ENCODE measurements at places on chromosomes 16 and 17.

- no peak for DNase-seq
Observed at GRCh38 chr17:47732399-47733046, 513 bp upstream of the TBX21 start.

- no peak for DNase-seq
Observed at GRCh38 chr17:43983196-43983514, 21.3 kb upstream of the NAGS start.

GRCh38 chr16:75256059-75256571 lies 4.7 kb upstream of the BCAR1 start:
- DNase-seq = peak; percentile 68

- no peak for DNase-seq
Observed at GRCh38 chr17:16037636-16038035, 38.0 kb downstream of the TTC19 start.

DNA sequence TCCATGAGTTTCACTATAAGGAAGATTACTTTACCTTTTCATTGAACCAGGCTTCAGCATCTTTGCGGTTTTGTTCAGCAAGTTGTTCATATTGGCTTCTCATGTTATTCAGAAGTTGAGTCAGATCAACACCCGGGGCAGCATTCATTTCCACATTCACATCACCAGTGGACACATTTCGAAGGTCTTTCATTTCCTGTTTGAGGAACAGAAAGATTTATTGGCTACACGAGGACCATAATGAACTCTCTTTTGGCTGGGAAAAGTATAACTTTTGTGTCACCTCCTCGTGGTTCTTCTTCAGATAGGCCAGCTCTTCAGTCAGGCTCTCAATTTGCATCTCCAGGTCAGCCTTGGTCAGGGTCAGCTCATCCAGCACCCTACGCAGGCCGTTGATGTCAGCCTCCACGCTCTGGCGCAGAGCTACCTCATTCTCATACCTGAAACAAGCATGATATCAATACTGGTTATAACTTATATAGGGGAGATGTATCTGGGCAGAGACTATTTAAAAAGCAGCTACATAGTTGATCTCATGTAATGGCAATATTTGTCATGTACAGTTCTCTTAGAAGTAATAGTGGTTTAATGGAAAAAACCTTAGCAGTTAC lies 2.1 kb downstream of the KRT10 start:
- DNase-seq = no peak

- DNase-seq = no peak
Observed at GRCh38 chr17:81364278-81365147, 30.7 kb upstream of the BAHCC1 start.

DNA sequence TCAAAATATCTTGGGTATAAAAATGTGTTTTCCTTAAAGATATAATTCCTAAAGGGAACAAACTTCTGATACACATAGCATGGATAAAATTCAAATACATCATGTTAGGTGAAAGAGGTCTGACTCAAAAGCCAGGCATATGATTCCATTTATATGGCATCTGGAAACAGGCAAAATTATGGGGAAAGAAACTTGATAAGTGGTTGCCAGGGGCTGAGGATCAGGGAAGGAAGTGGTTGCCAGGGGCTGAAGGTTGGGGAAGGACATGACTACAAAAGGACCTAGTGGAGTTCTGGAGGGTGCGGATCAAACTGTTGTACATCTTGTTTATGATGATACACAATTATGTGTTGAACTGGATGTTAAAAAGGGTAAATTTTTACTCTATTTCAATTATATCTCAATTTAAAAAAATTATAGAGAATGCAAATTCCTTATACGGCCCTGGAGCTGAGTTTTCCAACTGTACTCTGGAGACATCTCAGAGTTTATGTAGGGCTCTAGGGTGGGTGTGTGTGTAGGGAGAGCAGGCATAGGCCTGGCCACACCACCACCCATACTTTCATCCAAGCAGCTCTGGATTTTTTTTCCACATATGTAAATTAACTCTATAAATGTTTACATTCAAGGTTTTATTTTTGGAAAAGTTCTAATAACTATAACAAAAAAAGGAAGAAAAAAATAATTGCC lies 55.0 kb downstream of the AMFR start:
- no peak for DNase-seq

- no peak for DNase-seq
Observed at GRCh38 chr16:75558846-75559401, 2.9 kb upstream of the TMEM231 start.

DNA sequence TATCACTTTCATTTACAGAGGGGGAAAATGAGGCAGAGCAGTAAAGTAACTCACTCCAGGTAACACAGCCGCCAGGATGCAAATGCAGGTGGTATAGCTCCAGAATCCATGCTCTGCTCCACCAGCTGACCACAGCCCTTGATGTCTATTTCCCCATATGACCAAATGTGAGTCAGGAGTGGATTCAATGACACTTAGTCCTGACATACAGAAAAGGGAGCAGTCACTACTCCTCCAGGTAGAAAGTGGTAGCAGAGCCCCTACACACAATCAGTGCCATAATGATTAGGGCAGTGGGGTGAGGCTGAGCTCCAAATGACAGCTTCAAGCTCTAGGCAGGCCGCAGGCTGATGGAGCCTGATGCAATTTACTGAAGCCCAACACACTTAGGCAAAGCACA lies 43.3 kb upstream of the GFOD2 start:
- DNase-seq = no peak

DNA sequence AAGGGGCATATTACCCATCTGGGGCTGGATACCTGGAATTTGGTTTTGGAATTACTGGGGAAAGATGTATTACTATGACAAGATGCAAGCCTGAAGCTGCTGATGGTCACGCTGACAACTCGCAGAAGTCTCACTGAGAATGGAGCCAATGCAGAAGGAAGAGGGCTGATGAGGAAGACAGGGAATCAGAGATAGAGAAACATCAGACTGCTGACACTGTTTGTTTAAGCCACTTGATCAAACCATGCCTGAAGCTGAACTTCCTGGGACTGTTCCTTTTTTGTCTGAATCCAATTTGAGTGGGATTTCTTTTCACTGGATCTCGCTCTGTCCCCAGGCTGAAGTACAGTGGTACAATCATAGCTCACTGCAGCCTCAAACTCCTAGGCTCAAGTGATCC lies 133.9 kb downstream of the GAS7 start:
- no peak for DNase-seq

GRCh38 chr17:73524941-73525679 lies 119.1 kb downstream of the SDK2 start:
- DNase-seq = no peak

DNA sequence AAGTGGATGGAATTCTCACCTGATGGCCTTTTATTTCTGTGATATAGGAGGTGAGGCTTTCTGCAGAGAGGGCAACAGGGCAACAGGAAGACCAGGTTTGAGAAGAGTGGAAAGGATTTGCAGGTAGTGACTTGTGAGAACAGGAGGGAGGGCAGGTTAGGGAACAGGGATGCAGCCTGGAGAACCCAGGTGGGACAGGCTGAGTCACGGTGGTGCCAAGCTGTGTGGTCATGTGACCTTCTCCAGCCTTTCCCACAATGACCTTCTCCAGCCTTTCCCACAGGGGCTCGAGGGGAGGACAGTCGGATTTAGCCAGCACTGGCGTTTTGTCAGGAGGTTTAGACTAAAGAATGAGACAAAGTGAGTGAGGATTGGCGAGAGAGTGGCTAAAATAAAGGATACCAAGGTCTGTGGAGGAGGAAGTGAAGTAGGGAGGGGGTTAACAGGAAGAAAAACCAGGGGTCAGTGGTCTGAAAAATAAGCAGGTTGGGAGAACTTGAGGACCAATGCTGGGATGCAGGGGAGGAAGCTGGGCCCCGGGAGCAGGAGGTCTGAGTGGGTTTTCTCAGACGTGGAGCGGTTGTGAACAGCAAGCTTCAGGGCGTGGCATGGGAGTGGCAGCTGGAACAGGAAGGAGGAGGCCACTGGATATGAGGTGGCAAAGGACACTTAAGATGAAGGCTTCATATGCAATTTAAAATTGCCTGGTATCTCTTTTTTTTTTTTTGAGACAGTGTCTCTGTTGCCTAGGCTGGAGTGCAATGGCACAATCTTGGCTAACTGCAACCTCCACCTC lies 37.7 kb downstream of the DNAH2 start:
- DNase-seq = no peak

GRCh38 chr16:25010542-25010941 lies 4.6 kb downstream of the ARHGAP17 start:
- DNase-seq = no peak

DNA sequence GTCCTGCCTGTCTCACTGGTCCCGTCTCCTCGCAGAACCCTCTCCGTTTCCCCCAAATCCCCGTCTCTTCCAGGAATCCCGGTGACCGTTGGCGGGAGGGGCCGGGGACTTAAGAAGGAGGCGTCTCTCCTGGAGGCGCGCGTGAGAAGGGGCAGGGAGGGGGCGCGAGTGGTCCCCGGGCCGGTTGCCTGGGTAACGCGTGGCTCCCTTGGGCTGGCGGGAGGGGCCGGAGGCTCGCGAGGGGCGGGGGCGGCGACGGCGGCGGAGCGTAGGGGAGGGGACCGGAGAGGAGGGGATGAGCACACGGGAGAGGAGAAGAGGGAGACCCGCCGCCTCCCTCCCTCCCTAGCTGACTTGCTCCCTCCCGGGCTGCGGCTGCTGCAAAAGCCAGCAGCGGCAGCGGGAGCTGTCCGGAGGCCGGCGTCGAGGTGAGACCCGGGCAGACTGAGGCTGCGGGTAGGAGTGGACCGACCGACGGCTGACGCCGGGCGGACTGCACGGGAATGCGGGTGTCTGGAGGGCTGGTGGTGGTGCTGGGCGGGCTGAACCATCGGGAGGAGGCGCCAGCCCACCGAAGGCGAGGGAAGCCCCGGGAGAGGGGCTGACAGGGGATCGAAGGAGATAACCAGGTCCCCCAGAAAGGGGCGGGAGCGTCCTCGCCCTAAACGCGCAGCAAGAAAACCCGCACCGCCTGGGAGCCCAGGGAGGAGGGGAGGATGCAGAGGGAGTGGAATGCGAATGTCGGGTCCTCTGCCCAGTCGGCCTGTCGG lies at the start of gene PRRT2:
Gene PRRT2 (plus strand): TSS at position 298 of the 770 bp plus-strand sequence. CDS start 862 bp downstream, outside the sequence.
- DNase-seq = peak; percentile 93

DNA sequence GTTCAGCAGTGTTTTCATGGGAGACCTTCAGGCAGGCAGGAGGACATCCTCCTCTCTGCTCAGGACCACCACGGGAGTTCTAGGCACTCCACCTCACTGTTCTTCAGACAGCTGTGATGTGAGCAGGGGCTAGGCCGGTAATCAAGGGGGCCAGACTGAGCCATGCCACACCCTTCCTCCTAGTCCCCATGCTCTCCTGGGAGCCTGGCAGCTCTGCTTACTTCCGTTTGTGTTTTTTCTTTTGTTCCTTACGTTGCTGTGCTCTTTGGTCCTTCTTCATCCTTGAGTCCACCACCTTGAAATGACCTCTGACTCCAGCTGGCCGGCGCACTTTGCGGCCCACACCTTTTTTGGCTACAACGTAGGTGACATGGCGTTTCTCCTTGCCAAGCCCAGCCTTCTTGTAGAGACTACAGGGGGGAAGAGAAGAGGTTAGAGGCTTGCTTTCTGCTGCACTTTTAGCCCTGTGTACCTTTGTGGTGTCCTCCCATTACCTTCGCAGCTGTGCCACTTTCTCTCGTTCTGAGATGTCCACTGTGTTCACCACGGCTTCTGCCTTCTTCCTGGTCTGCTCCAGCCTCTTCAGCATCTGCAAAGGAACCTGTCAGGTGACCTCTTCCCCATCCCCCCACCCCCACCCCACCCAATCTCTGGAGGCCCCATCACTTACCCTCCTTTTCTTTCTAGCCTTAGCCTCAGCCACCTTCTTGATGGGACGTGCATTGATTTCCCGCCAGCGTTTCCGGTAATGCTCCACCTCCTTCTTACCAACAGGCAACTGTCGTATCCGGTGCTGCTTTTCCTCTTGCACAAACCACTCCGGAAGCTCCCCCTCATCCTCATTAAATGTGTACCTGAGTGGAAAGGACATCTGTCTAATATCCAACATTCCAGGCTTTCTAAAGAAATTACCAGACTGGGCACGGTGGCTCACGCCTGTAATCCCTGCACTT lies 7.4 kb upstream of the PSMC5 start:
- DNase-seq = no peak

- no peak for DNase-seq
Observed at GRCh38 chr17:38883592-38884526, 14.0 kb downstream of the LASP1 start.

GRCh38 chr16:63516394-63516793 lies 1480.2 kb upstream of the CDH8 start:
- no peak for DNase-seq

DNA sequence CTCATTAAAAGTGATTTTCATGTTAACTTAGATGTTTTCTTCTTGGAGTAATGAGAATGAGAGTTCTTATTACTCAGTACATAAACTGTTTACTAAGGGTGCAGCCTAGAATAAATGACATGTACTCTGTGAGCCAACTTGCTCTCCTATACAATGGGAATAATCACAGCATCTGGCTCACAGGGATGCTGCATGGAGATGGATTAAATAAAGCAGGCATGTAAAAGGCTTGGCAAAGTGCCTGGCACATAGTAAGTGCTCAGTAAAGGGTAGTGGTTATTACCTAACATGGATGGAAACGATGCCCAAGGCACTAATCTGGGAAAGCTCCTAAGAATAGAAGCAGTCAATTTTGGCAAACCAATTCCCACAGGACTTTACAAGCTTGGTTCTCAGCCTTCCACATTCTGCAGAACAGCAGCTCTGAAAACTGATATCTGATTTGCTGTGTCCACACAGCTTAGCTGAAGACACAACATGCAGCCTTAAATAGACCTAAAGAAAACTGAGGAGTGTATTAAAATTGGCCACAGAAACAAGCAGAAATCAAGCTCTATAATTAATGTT lies 176.1 kb downstream of the ABCC12 start:
- no peak for DNase-seq

DNA sequence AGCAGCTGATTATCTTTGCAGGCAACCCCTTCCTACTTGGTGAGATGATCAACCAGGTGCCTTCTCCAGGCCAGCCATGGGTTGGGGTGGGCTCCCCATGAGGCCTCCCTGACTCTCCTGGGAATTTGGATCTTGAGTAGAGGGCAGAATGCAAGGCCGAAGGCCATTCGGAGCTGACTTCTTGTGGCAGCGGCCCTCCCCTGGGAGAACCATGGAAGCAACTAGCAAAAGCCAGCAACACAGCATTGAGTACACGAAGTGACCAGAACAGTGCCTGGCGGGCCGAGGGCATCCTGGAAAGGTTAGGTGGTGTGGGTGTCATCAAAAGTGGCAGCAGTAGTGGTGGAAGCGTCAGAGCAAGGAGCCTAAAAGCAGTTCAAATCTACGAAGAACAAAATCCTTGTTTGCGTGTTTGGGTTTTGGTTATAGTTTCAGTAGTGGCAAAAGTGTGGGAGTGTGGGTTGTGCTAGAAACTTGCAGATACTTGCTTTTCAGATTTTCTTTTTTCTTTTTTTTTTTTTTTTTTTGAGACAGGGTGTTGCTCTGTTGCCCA lies 2.0 kb upstream of the ALDH3A1 start:
- no peak for DNase-seq

GRCh38 chr16:21990381-21990944 lies 10.5 kb downstream of the PDZD9 start:
- DNase-seq = no peak

DNA sequence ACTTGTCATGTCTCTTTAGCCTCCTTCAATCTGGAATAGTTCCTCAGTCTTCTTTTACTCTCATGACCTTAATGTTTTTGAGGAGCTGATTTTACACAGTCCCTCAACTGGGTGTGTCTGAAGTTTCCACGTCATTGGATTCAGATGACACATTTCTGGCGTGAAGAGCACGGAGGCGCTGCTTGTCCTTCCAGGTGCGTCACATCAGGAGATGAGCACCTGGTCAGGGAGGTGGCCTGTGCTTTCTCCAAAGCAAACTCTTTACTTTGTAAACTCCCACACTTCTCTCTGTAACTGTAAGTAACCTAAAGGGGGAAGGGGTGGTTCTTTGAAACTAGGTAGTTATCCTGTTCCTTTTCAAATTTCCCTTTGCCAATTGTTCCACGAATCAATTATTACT lies 52.5 kb upstream of the MNT start:
- no peak for DNase-seq

Data from left hindlimb (tissue), 1 donor.